ENCODE measurements at places on chromosomes 4 and X.
A peak's percentile ranks its signal among the peaks of the same experiment; 100 is the strongest.

GRCh38 chr4:7759635-7760034 lies 180.0 kb downstream of the AFAP1 start:
- DNase-seq = no peak

DNA sequence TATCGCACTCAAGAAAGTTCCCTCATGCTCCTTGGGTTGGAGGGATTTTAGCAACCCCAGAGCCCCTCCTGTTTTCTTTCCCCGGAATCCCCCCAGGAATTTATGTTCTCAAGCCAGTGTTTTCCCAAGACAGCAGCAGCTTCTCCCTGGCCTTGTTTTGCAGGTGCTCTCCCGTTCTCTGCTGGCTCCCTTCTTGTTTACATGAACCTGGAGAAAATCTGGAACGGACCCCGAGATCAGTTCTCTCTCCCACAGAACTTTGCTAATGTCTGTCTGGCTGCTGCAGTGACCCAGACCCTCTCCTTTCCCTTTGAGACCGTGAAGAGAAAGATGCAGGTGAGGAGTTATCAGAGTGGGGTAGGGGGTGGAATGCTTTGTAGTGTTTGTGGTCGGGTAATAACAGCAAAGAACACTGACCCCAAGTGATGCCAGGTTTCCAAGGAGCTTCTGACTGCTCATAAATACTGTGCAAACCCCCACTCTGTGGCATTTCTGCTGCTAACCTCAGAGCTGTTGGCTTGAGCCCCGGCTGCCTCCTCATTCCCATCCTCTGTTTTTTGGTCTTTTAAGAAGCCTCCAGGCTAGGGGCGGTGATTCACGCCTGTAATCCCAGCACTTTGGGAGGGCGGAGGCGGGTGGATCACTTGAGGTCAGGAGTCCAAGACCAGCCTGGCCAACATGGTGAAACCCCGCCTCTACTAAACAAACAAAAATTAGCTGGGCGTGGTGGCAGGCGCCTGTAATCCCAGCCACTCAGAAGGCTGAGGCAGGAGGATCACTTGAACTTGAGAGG lies 11.1 kb downstream of the SLC25A43 start:
- no peak for DNase-seq

DNA sequence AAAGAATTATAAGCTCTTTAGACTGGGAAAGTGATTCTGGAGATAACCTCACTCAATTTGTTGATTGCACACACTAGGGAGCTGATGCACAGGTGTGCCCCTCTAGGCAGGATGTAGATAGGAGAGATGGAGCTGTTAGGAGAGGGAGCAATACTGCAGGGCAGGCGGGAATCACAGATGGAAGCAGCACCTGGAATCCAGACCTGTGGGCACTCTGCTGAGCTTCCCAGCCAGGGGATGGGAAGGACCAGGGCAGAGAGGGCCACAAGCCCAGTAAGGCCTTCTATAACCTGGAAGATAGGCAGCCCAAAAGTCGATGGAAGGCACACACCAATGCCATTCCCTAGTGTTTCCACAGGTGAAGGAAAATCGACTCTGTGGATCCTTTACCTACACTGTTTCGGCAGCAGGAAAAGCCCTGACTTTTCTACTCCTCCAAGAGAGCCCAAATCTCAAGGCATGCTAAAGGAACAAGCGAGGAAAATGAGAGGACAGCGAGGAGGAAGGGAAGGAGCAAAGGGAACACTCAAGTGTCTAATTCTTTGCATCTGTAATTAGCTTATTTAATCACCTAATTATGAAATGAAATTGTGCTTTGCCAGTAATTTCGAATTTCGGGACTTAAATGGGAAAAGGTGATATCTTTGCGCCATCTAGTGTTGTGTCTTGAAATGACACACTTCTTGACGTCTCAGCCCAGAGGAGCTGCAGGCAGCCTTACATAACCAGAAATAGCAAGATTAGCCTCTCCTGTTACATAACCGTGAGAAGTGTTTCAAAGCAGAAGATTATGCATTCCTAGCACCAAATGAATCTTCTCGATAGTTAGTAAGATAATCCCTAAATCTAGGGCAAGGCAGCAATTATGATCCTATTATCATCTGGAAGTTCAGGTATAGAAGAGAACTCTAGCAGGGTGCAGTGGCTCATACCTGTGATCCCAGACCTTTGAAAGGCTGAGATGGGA lies 31.0 kb upstream of the TLR3 start:
- DNase-seq = peak; percentile 12

GRCh38 chr4:111959222-111959621 lies 186.0 kb upstream of the FAM241A start:
- DNase-seq = no peak

DNA sequence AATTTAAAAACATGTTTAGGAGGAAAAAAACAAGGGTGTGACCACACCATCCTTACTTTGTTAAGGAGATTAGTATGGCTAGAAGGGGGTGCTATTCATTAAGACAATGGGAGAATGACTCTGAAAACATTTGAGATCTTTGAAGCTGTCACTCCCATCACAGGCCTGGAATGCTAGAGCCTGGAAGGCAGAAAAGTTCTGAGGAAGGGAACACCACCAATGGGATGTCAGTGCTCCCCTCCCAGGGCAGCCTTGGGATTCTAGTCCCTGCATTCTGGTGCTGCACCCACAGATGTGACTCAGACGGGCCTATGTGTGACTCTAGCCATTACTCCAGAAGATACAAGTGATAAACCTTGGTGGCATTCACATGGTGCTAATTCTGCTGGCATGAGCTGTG lies 162.2 kb upstream of the ANXA10 start:
- DNase-seq = no peak

DNA sequence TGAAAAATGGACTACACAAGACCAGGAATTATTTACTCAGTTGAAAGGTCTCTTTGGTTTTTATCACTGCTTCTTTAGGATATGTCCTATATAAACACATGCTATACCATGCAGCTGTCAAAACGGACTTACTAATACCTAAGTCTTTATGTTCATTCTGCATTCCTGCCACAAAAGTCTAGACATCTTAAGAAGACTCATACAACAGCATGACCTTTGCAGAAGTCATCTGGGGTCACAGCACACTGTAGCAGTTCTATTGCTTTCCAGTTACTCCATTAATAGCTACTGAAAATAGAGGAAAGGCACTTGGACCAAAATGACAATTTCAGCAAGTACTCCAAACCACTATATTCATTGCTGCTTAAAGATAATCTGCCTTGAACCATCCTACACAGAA lies 53.2 kb downstream of the DDX60 start:
- DNase-seq = no peak

GRCh38 chr4:161919442-161920220 lies 244.2 kb downstream of the FSTL5 start:
- DNase-seq = no peak

- peak; percentile 58 for DNase-seq
These were observed 329.3 kb upstream of the RPS6KA3 start for GRCh38 chrX:20595928-20596575.

DNA sequence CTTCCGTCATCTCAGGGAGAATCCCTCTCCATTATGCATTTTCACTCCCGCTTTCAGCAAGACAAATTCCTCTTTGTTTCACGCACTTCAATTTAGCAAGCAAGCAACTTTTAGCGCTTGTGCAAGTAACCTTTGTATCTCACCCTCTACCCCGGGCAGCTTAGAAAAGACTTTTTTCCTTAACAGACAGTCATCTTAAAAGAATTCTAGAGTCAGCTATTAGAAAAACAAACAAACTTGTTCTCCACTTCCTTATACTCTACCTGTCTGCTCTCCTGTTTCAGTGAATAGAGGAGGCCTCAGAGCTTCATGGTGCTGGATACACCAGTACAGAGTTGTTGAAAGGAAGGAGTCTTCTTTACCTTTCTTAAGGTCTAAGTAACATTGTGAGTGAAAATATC lies 12.1 kb downstream of the TIGD2 start:
- no peak for DNase-seq

DNA sequence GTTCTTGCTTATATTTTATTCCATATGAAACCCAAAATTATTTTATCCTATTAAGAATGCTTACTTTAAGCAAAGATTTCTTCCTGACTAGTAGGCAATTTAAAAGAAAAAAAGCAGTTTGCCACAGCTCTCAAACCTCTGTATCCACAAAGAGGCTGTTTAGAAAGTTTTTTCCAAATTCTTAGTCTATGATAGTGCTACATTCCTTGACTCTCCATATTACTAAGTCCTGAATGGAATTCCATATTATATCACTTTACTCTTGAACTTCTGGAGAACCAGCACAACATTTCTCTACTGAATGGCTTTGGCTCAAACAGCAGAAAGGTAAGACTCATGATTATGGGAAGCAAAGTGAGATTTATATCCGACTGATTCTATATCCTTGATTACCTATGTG lies 8.3 kb downstream of the SLC10A6 start:
- DNase-seq = no peak

DNA sequence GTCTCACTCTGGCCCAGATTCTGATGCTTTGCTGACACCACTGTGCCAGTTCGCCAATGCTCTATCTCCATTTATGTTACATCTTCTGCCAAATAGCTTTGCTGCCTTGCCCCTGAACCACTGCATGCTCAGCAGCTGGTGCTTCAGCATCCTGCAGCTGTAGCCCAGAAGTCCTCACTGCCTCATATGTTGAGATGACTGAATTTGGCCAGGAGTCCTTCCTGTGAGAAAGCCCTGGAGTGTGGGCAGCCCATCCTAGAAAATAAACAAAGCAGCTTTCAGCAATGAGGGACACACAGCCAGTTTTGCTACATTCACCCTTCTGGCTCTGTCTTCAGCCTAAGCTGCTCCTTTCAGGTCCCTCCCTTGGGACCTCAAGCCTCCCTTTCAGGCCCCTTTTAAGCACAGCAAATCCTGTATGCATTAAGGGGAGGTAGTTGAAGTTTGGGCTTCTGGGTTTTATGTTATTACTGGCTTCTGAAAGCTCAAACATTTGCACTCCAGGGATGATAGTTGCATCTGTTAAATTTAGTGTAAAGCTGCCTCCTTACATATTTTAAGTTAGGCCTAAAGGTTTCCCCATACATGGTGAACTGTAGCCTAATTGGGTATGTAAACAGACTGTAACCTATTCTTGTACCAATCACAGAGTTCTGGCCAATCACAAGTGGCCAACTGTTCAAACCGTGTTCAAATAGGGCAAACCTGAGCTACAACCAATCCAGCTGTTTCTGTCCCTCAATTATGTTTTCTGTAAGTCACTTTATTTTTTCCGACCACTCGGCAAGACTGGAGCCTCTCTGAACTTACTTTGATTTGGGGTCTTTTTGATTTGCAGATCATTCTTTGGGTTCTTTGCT lies 2.1 kb upstream of the TMEM165 start:
- no peak for DNase-seq

GRCh38 chr4:24913119-24913485 lies 260 bp upstream of the CCDC149 start:
- DNase-seq = no peak

- DNase-seq = no peak
These were observed 154.0 kb upstream of the AADAT start for GRCh38 chr4:170243662-170244288.

- no peak for DNase-seq
These were observed 65.5 kb downstream of the ZNF81 start for GRCh38 chrX:47902161-47902560.

DNA sequence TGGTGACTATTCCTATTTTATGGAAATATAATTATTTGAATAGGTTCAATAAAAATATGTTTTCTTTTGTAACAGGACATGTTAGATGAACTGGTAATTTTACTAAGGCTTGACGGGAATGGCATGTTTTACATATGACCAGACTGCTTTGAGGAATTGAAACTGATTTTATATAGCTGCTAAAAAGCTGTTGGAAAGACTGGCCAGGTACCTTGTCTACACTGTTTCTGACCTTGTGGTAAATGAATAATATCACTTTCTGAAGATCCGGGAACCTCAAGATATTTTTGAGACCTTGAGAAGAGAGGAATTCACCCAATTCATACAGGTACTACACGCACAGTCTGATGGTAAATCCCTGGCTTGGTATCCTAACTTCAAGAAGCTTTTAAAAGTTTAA lies 42.1 kb upstream of the USP46 start:
- DNase-seq = no peak

- no peak for DNase-seq
These were observed 6.3 kb downstream of the MEPE start for GRCh38 chr4:87838890-87839591.

GRCh38 chr4:182022909-182023308 lies 220.3 kb upstream of the TENM3 start:
- DNase-seq = no peak

- DNase-seq = no peak
These were observed 2.7 kb downstream of the CPLX1 start for GRCh38 chr4:823176-823760.

GRCh38 chrX:17377795-17378194 lies 2.8 kb downstream of the NHS start:
- peak; percentile 11 for DNase-seq

All from stimulated activated naive CD8-positive, alpha-beta T cell treated with anti-CD3 and anti-CD28 coated beads, Interleukin-15, Interleukin-2, amounts not matched to agents 100 U/mL and 50 U/mL, for 24 hours (primary cell).